ENCODE measurements at places on chromosomes 4 and X. TPM values are rescaled to one million over a fixed set of nuclear protein-coding genes. Genes with fewer than 3 reads are reported as not detected.

The ATP8A1 gene
- 7.0 TPM for total RNA-seq

The HEPH gene
- 57.7 TPM for total RNA-seq

The TIMM17B gene
- total RNA-seq, result 28.4 TPM

The F8A2 gene
- 1.7 TPM for total RNA-seq

The ZMAT1 gene
- total RNA-seq, result 0.17 TPM

The TREX2 gene
- total RNA-seq, result 1.7 TPM

The SSX4B gene
- total RNA-seq, result not detected

The LINC00632 gene
- 1.7 TPM for total RNA-seq

The PRICKLE3 gene
- 7.1 TPM for total RNA-seq

The ZNF41 gene
- total RNA-seq, result 6.0 TPM

The LARP1B gene
- 19.3 TPM for total RNA-seq

The LDB2 gene
- 177 TPM for total RNA-seq

The NHSL2 gene
- 19.8 TPM for total RNA-seq

The FHIP1A gene
- 0.29 TPM for total RNA-seq

The TKTL2 gene
- not detected for total RNA-seq

The FAM149A gene
- total RNA-seq, result 6.3 TPM

The CCSER1 gene
- total RNA-seq, result not detected

The GRIA2 gene
- not detected for total RNA-seq

The CT45A9 gene
- not detected for total RNA-seq

The NAA11 gene
- total RNA-seq, result not detected

The FAM184B gene
- not detected for total RNA-seq

The CT45A1 gene
- total RNA-seq, result not detected

The CENPI gene
- total RNA-seq, result 5.3 TPM

The USP27X gene
- total RNA-seq, result 3.5 TPM

The STK32B gene
- total RNA-seq, result 0.50 TPM

The SRPX2 gene
- total RNA-seq, result 37.7 TPM

The ABHD18 gene
- 5.5 TPM for total RNA-seq

The ESX1 gene
- total RNA-seq, result not detected

The DEFB131A gene
- not detected for total RNA-seq

The PLS3 gene
- 176 TPM for total RNA-seq

The TLL1 gene
- total RNA-seq, result 0.15 TPM

The MAGED4B gene
- 44.5 TPM for total RNA-seq
